ENCODE measurements at places on chromosomes 3 and 15.

DNA sequence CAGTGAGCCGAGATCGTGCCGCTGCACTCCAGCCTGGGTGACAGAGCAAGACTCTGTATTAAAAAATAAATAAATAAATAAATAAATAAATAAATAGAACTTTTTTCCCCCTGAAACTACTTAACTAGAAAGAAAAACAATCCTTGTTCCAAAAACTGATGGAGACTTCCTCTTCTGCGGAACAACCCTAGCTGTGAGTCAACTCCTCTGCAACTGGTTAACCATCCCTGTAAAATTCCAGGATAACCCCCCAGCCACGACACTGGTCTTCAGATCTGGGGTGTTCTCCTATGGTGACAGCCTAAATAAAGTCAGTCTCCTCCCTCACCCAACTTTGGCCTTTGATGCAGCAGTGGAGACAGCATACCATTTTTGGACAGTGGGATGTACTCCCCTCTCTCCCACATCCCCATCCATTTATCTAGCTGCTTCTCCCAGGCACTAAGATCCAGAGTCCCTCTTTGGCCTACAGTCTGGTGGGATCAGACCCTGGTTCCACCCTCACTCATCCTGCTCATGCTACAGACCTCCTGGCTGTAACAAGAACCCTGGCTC is 352.6 kb downstream of the OCA2 start:
- no peak for DNase-seq

GRCh38 chr3:59559721-59560435 is 510.1 kb upstream of the CFAP20DC start:
- no peak for DNase-seq

DNA sequence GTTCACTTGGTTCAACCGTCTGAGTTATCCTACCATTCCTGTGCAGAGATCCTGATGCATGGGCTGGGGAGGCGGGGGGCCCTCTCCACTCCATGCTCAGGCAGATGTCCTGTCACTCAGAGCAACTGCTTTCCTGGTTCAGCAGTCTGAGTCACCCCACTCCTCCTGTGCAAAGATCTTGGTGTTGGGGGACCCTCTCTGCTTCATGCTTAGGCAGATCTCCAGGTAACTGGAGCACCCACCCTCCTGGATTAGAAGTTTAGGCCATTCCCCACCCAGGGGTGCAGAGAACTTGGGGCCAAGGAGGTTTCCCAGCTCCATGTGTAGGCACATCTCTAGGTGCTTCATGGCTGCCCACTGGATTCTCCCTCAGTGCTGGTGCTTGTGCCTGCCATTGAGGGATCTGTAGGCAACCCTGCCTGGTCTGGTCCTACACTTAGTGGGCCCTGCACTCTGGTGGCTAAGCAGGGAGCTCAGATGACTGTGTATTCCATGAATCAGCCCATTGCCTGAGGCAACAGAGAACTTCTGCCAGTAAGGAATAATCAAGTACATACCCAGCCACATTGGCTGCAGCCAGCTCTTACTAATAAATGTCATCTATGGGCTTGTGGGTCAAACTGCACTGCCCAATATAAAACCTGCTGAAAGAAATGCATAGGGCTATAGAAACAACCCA is 465.4 kb upstream of the THBS1 start:
- DNase-seq = no peak

DNA sequence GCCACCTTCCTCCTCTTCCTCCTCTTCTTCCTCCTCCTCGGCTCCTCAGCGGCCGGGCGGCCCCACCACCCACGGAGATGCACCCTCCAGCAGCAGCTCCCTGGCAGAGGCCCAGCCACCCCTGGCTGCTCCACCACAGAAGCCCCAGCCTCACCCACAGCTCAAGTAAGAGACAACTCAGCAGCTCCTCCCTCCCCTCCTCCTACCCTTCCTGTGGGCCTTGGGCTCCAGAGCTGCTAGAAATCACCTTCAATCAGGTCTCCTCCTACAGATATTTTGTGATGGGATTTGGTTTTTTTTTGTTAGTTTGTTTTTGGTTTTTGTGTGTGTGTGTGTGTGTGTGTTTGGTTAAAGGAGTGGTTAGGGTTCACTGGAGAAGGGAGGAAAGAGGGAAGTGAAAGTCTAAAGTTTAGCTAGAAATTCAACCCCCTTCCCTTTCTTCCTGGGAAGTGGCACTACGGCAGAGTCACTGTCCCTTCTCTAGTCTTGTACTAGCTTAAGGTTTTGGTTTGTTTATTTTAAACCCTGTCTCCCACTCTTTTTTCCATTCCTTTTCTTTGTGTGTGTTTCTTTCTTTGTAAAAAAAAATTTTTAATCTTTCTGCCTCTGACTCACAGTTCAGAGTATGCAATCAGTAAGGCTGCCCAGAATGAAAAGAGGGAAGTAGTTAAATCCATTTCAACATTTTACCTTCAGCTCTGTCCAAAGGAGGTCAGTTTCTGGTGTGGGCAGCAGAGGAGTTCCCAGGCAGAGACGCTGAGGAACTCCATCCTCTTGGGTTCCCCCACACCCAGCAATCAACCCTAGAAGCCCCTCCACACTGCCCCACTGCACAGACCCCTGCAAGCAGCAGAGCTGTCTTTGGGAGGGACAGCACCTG is 29.0 kb upstream of the TIMP4 start:
- no peak for DNase-seq

- DNase-seq = no peak
Measured at GRCh38 chr3:114384558-114384903, 90.7 kb downstream of the TIGIT start.

- DNase-seq = no peak
Measured at GRCh38 chr3:116211901-116212300, 233.4 kb downstream of the LSAMP start.

GRCh38 chr15:85993116-85993515 is 86.6 kb upstream of the AGBL1 start:
- DNase-seq = no peak

DNA sequence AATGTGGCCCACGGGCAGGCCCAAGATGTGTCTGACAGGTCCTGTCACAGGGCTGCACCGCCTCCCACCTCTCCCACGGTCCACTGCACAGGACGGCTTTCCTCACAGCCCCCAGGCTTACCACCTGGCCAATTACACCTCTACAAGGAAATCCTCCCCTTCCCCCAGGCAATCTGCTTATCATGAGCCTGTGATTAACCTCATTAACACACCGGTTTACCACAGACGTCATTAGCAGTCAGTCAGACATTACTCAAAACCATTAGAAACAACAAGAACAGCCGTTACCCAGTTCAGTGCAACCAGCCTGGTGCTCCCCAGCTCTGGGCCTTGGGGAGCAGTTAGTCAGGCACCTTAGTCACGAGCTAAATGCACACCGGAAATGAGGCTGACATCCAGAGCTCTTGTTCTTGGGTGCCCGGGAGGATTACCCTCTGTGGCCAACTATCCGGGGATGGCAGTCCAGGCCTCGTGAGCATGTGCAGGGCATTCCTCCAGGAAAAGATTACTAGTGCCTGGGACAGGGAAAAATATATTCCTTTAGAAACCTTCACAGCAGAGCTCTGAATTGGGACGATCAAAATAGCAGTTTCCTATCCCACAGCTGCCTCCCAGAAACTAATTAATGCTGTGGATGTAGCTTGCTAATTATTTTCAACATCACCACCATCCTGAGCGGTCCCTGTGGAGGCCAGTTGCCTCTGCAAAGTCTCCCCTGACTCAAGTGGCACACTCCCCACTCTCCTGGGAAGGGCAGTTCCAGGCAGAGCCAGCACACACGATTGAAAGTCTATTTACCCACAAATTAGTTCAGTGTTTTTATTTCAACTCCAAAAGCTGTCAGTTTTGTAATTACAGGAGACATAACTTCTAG is 117.4 kb upstream of the ZBED2 start:
- DNase-seq = no peak

- DNase-seq = peak; percentile 31
Measured at GRCh38 chr15:77821188-77821958, 188.7 kb upstream of the LINGO1 start.

GRCh38 chr3:67381667-67382272 is 272.6 kb downstream of the SUCLG2 start:
- no peak for DNase-seq

DNA sequence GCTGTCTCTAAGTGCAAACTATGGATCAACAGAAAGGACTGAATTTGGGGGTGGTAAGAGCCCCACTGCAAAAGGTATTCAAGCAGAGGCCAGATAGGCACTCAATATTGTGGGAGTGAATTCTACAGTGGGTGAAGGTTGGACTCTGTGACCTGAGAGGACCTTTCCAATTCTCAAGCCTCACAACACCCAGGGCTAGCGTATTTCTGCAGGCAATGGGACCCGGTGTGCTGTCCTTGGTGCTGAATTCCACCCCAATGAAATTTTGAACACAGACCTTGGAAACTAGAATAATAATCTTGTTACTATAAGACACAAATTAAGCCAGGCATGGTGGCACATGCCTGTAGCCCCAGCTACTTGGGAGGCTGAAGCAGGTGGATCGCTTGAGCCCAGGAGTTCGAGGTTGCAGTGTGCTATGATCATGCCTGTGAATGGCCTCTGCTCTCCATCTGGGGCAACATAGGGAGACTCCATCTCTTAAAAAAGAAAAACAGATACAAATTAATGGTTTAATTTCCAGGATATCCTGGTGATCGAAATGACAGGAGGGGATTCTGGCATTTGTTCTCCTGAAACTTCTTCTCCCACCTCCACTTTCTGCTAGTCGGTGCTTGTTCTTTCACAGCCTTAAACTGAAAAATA is 135.4 kb downstream of the RAB11A start:
- no peak for DNase-seq

DNA sequence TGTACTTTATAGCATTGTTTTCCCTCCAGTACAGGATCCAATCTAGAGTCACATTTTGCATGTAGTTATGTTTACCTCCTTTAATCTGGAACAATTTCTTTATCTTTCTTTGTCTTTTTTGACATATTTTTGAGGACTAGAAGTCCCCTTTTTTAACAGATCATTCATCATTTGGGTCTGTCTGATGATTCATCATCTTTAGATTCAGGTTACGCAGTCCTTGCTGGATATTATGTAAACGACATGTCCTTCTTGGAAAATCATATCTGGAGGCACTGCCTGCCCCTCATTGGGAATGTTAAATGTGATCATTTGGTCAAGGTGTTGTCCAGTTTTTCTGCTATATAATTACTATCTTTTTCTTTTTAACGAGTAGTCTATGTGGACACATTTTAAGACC is 18.3 kb downstream of the TGM4 start:
- no peak for DNase-seq

- DNase-seq = no peak
Measured at GRCh38 chr15:79549196-79549595, 117.1 kb downstream of the MINAR1 start.

GRCh38 chr3:20652231-20652986 is 466.4 kb upstream of the SGO1 start:
- no peak for DNase-seq

DNA sequence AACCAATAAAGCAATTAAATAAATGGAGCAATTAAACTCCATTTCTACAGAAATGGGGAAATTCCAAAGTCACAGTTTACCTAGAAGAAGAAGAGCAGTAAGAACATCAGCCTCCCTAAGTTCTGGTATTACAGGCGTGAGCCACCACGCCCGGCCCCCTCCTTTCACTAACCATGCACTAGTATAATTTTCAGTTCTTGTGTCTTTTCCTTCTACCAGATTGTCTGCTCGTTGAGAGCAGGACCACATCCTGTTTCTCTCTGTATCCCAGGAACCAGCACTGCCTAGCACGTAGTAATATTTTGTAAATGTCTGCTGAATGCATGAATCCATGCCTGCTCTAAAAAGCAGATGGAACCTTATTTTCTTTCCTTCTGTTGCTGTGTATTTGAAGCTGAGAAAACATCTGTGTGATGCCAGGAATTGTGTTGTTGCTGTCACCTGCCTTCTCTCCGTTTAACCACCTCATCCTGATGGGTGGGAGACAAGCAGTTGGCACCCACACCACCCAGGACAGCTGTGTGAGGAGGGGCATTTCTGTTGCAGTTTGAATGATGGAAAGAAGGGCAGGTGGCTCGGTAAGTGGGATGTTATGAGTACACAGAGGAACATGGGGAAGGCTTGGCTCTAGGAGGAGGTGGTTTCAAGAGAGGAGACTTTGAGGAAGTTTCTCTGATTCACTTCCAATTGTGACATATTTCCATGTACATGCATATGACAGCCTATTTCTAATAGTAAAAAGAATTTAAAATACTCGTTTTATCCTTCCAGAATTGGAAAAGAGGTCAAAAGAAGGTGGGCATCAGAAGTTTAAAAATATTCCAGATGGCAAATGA is 30.1 kb downstream of the PXYLP1 start:
- DNase-seq = no peak

- DNase-seq = no peak
Measured at GRCh38 chr15:45340429-45340828, 37.9 kb downstream of the GATM start.

DNA sequence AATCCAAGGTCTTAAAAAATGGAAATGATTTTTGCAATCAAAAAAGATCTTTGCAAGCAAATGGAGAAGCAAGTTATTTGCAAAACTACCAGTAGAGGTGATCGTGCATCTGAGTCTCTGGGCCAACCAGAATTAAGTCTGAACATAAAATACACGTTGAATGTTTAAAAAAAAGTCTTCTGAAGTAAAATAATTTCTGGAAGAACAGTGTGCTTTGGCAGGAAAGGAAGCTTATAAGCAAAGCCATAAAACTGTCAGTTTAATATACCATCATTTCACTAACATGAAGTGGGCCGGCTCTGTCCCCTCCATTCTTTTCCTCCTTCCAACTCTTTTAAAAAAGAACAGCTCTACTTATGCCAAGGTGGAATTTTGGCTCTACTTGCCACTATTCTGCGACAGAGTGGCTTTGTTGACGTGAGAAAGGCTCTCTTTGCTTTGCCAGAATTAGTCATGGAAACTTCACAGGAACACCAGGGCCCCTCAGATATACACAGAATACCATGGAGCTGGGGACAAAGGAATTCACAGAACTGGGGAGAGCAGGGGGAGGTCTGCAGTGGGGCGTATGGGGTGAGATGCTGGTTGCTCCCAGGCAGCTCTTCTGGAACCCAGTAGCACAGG is 29.8 kb downstream of the FSTL1 start:
- no peak for DNase-seq

- no peak for DNase-seq
Measured at GRCh38 chr3:8416965-8417364, 84.7 kb upstream of the LMCD1 start.

- DNase-seq = no peak
Measured at GRCh38 chr3:143521803-143522202, 326.5 kb downstream of the SLC9A9 start.

- DNase-seq = no peak
Measured at GRCh38 chr3:31932990-31933389, 48.1 kb downstream of the OSBPL10 start.

- DNase-seq = no peak
Measured at GRCh38 chr3:58657571-58658141, 8.9 kb downstream of the FAM3D start.

GRCh38 chr3:68874551-68875348 is 57.6 kb downstream of the TAFA4 start:
- no peak for DNase-seq

All from NCI-H510A (cell line).